Heart right ventricle (tissue), 16 donors: ENCODE measurements at places on chromosomes 12 and 14.
A peak's percentile ranks its signal among the peaks of the same experiment; 100 is the strongest.

- no peak for DNase-seq
These were observed 288.6 kb downstream of the FOXN3 start for GRCh38 chr14:89128311-89129026.

DNA sequence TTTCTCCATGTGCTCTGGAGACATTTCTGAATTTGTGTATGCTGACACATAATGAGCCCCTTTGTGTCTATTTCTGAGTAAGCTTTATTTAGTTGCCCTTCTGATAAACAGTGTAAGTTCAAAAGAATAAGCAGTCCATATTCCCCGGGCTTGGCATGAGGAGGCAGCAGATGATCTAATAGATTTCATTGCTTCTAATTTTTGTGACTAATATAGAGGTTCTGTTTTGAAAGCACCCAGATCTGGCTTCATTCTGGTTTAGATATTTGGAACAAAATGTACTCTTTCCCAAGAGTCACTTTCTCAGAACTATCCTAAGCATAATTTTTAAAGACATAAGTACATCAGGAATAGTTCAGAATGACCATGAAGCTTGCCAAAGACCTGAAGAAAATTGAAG lies 290.9 kb downstream of the BTG1 start:
- no peak for DNase-seq

- no peak for DNase-seq
These were observed 84.3 kb downstream of the TMEM30B start for GRCh38 chr14:61196792-61197191.

DNA sequence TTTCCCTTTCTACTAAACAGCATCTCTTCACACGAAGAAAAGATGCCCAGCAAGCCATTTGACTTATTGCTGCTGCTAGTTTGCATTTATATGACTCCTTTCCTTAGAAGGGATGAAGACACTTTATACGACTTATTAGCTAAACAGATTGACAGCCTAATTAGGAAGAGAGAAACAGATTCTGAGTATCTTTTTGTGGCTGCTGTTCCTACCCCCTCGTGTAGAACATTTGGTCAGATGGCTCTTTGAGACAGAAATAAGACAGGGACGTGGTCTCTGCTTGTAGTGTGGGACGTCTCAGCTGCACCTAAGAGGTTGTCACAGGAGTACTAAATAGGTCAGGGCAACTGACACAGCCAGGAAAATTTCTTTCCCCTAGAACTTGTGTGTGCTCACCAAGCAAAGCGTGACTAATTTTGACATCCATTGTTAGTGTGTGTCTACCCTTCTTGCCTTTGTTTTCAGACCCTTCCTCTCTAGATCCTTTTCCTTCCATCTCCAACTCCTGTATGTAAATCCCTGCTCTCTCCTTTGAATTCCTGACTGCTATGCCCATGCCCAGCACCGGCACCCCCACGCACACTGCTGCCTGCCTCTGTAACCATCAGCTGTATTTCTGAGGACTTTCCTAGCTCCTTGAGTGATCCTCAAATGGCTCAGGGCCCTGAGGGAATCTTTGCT lies 83.2 kb downstream of the DAD1 start:
- no peak for DNase-seq

GRCh38 chr14:60561845-60562746 lies 53.1 kb downstream of the SIX6 start:
- DNase-seq, result peak; percentile 16

DNA sequence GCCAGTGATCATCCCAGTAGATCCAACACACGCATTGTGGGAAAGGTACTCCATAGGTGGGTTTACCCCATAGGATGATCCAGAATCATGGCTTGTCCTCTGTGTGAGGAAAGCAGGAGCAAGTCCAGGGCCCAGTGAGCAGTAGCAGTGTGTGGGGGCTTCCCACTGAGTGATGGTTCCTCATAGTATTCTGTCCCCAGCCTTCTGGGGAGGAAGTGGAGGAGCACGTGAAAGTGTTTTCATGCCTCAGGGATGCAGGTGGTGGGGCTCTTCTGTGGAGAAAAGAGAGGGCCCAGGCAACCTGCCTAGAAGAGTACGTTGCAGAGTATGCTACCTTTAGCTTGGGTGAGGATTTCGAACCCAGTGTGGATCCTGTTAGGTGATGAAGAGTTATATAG lies 56.5 kb downstream of the SUSD6 start:
- DNase-seq, result no peak

GRCh38 chr12:53489242-53489864 lies 9.9 kb downstream of the MAP3K12 start:
- DNase-seq, result no peak

DNA sequence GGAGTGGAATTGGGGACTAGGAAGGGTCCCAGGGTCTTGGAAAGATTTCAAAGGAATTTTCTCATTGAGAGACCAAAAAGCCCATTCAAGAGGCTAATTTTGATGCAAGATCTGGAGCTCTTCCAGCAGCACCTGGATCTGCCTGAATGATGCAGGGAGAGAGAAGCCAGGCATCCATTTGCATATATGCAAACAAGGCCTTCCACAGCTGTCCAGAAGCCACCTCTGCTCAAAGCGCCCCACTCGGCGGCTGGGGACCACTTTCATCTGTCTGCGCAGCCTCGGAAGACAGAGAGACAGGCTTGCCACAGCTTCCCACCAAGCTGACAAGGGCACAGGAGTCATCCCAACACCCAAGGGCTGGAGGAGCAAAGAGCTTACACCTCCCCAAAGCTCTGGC lies 295.6 kb downstream of the DPF3 start:
- no peak for DNase-seq

- no peak for DNase-seq
These were observed 58.4 kb downstream of the SOX5 start for GRCh38 chr12:23891115-23891514.

GRCh38 chr12:43406801-43407200 lies 145.2 kb downstream of the ADAMTS20 start:
- DNase-seq, result no peak

GRCh38 chr14:87179936-87180335 lies 813.0 kb downstream of the GALC start:
- no peak for DNase-seq

- DNase-seq, result no peak
These were observed 6.9 kb upstream of the CKAP4 start for GRCh38 chr12:106254724-106255123.

DNA sequence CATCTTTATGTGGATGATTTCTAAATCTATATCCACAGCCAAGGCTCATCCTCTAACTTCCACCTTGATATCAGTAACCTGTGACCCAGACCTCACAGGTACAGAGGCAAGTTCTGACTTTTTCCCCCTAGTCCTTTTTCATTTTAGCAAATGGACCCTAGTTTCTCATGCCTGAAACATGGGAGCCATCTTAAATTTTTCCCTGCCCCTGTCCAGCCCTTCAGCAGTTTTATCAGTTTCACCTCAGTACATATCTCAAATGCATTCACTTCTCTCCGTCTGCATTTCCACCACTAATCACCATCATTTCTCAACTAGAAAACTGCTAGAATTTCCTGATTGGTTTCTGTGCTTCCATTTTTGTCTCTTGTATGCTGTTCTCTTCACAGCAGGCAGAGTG lies 79.3 kb downstream of the DIP2B start:
- DNase-seq, result no peak

DNA sequence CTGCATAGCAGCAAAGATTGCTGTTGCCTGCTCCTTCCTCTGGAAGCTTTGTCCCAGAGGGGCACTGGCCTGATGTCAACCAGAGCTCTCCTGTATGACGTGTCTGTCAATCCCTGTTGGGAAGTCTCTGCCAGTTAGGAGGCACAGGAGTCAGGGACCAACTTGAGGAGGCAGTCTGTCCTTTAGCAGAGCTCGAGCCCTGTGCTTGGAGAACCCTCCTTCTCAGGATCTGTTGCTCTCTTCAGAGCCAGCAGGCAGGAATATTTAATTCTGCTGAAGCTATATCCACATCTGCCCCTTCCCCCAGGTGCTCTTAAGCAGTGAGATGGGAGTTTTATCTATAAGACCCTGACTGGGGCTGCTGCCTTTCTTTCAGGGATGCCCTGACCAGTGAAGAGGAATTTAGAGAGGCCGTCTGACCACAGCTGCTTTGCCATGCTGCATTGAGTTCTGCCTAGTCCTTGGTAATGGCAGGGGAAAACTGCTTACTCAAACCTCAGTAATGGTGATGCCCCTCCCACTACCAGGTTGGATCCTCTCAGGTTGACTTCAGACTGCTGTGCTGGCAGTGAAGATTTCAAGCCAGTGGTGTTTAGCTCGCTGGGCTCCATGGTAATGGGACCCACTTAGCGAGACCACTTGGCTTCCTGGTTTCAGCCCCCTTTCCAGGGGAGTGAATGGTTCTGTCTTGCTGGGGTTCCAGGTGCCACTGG lies 218.6 kb upstream of the SLC38A2 start:
- DNase-seq, result no peak

GRCh38 chr14:94307410-94307992 lies 14.4 kb upstream of the SERPINA10 start:
- no peak for DNase-seq

DNA sequence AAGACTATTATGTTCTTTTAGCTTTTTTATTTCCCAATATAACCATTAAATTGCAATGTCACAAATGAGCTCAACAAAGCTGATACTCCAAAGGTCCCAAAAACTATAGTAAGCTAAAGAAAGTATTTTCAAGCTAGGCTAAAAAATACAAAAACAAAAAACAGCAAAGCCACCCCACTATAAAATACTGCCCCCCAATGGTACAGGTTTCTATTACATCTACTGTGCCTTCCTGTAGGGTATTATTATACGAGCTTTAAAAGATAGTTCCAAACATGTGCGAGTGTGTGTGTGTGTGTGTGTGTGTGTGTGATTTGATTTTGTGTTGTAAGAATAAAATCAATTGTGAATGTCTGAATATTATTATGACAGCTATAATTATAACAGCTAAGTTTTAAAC lies 1.1 kb downstream of the IFNG start:
- no peak for DNase-seq

DNA sequence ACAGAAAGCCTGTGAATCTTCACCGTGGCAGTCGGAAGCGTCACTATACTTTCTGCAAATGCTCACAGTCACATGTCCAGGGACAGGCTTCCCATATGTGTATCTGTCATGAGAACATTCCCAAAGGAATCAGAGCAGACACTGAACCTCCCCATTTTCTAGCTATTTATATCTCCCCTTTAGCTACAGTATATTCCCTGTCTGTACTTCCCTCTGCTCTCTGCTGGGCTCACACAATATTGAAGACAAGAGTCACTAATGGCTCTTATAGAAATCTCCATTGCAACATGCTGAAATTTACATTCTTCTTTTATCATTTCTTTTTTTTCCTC lies 8.2 kb downstream of the A2M start:
- DNase-seq, result no peak

- no peak for DNase-seq
These were observed 304.7 kb upstream of the SYT1 start for GRCh38 chr12:78559886-78560285.

- no peak for DNase-seq
These were observed 846 bp upstream of the MTHFD1 start for GRCh38 chr14:64387232-64387781.

- DNase-seq, result peak; percentile 23
These were observed 8.2 kb upstream of the NTS start for GRCh38 chr12:85865890-85866289.

DNA sequence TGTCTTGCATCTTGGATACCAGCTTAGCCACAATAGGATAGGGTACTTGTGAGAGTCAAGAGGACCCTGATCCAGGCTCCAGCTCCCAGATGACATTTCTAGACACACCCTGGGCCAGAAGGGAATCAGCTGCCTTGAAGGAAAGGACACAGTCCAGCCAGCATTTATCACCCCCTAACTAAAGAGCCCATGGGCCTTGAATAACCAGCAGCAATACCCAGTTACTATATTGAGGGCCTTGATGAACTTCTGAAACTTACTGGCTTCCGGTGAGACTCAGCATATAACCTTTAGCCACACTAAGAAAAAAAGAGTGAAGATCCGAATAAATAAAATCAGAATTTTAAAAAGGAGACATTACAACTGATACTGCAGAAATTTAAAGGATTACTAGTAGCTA lies 1135.4 kb downstream of the LRFN5 start:
- DNase-seq, result no peak

DNA sequence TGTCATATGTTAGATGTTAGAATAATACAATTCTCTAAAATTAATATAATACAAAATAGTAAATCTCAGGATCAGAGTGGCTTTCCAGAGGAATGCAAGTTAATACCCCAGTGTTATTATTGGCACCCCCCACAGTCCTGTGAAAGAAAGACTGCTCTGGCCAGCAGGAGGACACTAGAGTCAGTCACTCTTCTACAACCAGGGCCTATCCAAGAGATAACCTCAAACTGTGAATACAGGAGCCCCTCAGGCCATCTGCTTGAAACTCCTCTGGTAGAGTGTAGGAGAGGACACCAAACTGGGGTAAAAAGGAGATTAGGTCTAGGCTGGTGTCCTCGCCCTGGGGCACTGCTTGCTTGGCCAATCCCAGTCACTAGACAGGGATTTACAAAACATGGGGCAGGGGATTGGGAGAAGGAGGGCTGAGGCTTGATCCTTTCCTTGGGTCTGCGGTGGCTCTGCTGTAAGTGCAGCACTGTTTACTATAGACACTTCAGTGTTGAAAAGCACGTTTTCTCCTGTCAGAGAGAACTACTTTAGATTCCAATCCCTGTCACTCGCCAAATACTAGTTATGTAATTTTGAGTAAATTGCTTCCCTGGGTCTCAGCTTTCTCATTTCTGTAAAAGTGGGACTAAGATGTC lies 44.5 kb upstream of the PTPRR start:
- no peak for DNase-seq

GRCh38 chr14:100640471-100641273 lies 53.5 kb upstream of the BEGAIN start:
- no peak for DNase-seq

- no peak for DNase-seq
These were observed 6.3 kb downstream of the FLRT2 start for GRCh38 chr14:85535991-85536832.

DNA sequence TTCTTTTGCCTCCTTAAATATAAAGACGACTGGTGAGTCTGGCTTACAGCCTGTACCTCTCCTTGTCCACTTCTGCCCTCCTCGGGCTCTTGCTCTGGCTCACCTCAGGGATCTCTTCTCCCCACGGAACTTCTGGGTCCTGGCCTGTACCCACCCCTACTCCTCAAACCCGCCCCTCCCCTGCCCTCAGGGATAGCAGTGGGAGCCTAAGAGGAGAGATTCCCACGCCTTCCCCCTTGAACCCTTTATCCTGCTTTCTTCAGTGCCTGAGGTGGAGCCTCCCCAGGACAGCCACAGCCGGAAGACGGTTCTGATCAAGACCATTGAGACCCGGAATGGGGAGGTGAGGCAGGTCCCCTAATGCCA lies 2.7 kb downstream of the PRPH start:
- DNase-seq, result no peak

DNA sequence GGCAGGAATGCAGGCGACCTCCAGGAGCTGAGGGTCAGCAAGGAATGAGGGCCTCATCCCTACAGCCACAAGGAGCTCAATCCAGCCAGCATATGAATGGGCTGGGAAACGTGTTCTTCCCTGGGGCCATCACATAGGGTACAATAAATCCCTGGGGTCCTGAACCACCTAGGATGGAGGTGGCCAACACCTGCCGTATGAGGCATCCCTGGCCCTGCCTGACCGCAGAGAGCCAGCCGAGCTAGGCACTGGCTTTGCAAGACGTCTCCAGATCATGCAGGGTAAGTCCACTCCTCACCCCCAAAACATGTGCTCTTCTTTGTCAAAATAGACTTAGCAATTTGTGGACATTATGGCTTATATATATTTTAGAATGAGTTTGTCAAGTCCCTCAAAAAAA lies 303.7 kb upstream of the DIO3 start:
- DNase-seq, result no peak
